ENCODE measurements at places on chromosomes 16 and 17. TPM values are rescaled to one million over a fixed set of nuclear protein-coding genes. Genes with fewer than 3 reads are reported as not detected.

The DNAAF8 gene
- 1.6 TPM for total RNA-seq

The HOXB7 gene
- 1.6 TPM for total RNA-seq

The TMEM94 gene
- total RNA-seq, result 51.1 TPM

The HBA1 gene
- total RNA-seq, result not detected

The HOXB2 gene
- 11.2 TPM for total RNA-seq

The HOXB9 gene
- not detected for total RNA-seq

The ASIC2 gene
- total RNA-seq, result not detected

The HOXB8 gene
- total RNA-seq, result not detected

The NBR1 gene
- total RNA-seq, result 147 TPM

The ITGAE gene
- total RNA-seq, result 10.2 TPM

The TUBB3 gene
- 247 TPM for total RNA-seq

The NETO2 gene
- total RNA-seq, result 43.0 TPM

The HOXB1 gene
- total RNA-seq, result not detected

The TNP2 gene
- not detected for total RNA-seq

The CTRB1 gene
- total RNA-seq, result not detected

The ZNF75A gene
- total RNA-seq, result 26.2 TPM

The P2RX5 gene
- not detected for total RNA-seq

The NAE1 gene
- 45.6 TPM for total RNA-seq

The RNU2-1 gene
- total RNA-seq, result not detected

The PLEKHH3 gene
- 24.5 TPM for total RNA-seq

The ZMYND15 gene
- total RNA-seq, result not detected

The ZDHHC7 gene
- 126 TPM for total RNA-seq

The RHBDF1 gene
- 44.0 TPM for total RNA-seq

The TRPV3 gene
- 0.73 TPM for total RNA-seq

All from hair follicle dermal papilla cell (primary cell).